ENCODE measurements at places on chromosomes 1 and 21. TPM values are rescaled to one million over a fixed set of nuclear protein-coding genes. Genes with fewer than 3 reads are reported as not detected.

GRCh38 chr1:172699111-172699510 is 40.2 kb downstream of the FASLG start:
- no peak for DNase-seq

- DNase-seq, result no peak
These were observed 42.3 kb downstream of the NVL start for GRCh38 chr1:224287714-224288113.

GRCh38 chr1:225945564-225945963 is 4.5 kb upstream of the LEFTY2 start:
- no peak for DNase-seq

Gene TBCE
- 42.4 TPM for polyA plus RNA-seq

GRCh38 chr21:46125846-46126301 is 28.0 kb downstream of the COL6A2 start:
- no peak for DNase-seq
